ENCODE measurements at places on chromosomes 3 and 15.

GRCh38 chr15:51830276-51830806 lies 888 bp downstream of the TMOD3 start:
- no peak for DNase-seq

- no peak for DNase-seq
Measured at GRCh38 chr3:14921811-14922705, 25.3 kb upstream of the NR2C2 start.

DNA sequence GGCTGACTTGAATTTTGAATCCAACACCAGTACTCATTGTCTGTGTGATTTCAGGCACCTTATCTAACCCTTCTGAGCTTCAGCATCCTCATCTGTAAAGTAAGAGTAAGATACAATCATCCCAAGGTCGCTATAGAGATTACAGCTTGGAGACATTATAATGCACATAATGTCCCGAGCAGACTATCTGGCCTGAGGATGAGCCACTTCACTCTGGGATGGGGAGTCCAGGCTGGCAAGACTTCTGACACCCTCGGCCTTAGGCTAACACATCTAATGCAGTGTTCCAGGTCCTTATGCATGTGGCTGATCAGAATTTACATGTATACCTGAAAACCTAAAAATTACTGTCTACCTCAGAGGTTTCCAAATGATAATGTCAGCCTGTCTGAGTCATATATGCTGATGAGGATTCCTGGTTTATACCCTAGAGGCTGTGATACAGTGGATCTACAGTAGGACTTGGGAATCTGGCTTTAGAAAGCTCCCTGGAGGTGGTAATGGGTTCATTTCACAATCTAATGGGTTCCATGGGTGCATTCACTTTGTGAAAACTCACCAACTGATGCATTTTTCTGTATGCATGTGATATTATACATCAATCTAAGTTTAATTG lies 229.0 kb upstream of the SLCO3A1 start:
- DNase-seq, result no peak

DNA sequence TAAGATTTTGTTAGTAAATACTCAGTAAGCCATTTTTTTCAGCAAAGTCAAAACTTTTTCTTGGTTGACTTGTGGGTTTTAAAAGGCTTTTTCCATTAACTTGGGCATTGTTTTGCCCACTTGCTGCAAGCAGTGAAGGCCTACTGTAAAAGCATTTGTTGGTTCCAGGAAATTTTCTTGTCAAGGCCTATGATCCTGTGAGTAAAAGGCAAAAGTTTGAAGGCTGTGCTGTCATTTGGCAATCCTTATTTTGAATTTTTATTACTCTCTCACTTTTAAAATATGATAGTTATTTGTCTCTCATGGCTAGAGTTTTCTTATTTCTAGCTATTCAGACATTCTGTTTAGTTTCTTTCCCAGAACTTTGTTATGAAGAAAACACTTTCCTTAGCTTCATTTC lies 13.0 kb downstream of the P2RY12 start:
- DNase-seq, result no peak

- no peak for DNase-seq
Measured at GRCh38 chr3:88707837-88708236, 399.6 kb upstream of the EPHA3 start.

DNA sequence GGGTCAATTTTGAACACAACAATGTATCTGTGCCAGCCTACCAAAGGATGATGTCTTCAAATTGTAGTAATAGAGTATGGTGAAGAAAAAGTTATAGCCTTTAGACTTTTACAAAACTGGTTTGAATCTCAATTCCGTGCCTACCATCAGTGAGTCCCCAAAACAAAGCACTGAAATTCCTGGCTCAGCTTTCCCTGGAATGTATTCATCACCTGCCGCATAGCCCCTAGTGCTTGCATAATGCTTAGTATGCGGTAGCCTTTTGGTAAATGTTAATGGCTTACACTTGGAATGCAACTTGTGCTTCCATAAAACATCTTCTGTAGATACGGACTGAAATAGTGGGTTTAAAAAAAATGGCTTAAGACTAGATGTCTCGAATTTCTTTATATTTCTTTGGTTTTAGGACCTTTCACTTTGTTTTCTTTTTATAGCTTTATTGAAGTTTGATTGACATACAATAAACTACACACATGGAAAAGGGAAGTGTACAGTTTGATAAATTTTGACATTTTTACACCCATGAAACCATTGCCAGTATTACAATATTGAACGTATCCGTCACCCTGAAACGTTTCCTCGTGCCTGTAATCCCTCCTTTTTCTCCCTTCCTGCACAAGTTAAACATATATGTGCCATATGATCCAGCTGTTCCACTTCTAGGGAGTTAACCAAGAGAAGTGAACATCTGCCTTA lies 12.1 kb downstream of the SACM1L start:
- no peak for DNase-seq

GRCh38 chr3:189202583-189202982 lies 30.8 kb downstream of the TPRG1 start:
- no peak for DNase-seq

- DNase-seq, result no peak
Measured at GRCh38 chr3:19155375-19155774, 7.1 kb downstream of the KCNH8 start.

DNA sequence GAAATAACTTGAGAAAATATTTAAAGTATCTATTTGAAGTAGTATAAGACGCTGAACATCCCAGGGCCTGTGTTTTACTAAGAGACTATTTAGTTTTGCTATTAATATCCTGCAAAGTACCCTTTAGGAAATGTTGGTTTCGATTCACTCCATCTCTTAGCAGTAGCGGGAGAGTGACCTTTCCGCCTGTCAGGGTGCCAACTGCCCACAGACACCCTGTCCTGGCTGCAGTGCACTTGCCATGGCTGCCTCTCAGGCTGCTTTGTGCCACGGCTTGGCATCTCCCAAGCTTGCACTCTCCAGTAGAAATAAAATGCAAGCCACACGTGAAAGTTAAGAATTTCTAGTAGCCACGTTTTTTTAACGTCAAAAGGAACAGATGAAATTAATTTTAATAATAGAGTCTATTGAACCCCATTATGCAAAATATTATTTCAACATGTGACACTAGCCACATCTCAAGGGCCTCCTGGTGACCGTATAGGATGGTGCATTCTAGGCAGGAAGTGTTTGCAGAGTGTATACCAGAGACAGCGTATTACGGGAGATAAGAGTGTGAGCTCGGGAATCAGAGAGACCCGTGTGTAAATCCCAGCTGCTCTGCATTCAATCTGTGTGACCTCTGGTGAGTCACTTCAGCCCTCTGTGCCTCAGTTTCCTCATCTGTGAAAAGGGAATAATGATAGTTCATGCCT lies 19.8 kb downstream of the ADAMTS9 start:
- DNase-seq, result no peak

- peak; percentile 51 for DNase-seq
Measured at GRCh38 chr15:67091071-67091979, 25.9 kb downstream of the SMAD3 start.

DNA sequence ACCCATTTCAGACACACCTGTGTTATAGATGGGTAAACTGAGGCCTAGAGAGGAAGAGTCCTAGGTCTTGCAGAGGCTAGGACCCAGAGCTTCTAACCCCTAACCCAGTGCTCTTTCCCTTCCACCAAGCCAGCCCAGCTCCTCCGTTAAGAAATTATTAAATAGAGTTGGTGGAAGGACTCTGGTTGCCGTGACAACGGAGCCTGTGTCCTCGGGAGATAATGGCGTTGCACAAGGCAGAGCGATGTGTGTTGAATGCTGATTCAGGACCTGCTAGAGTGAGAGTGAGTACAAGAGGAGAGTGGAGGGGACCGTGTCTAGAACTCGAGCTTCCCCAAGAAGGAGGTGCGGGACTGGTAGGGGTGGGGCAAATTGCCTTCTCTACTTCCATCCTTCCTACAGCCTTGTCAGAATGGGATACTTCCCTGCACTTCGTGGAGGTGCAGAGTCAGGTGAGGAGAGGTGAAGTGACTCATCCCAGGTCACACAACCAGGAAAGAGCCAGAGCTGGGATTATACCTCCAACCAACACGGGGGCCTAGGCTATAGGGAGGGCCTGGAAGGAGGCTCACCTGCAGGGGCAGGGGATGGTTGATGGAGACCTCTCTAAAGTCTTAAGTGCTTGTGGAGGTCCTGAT lies 8.6 kb downstream of the SLC6A1 start:
- no peak for DNase-seq

DNA sequence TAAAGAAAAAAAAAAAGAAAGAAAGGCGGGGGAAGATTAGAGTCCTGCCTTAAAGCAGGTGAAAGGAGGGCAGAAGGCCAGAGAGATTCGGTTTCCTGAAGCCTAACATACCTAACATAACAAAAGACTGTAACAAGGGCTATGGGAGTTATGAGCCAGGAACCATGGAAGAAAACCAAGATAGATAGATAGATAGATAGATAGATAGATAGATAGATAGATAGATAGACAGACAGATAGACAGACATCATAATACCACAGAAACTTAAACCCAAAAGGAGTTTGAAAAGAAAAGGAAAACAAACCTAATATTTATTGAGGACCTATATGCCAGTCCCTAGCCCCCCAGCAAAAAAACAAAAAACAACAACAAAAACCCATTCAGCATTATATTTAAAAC lies 2.3 kb upstream of the FYCO1 start:
- DNase-seq, result no peak

GRCh38 chr15:50209809-50210208 lies 27.8 kb downstream of the SLC27A2 start:
- no peak for DNase-seq

- DNase-seq, result no peak
Measured at GRCh38 chr15:89774492-89774891, 1.6 kb upstream of the MESP2 start.

GRCh38 chr3:61589856-61590255 lies 28.5 kb downstream of the PTPRG start:
- DNase-seq, result no peak

- no peak for DNase-seq
Measured at GRCh38 chr3:107740992-107741896, 218.5 kb downstream of the BBX start.

- DNase-seq, result no peak
Measured at GRCh38 chr3:171013822-171014748, 12.4 kb downstream of the SLC2A2 start.

GRCh38 chr3:35724106-35724505 lies 84.8 kb downstream of the ARPP21 start:
- no peak for DNase-seq

- DNase-seq, result no peak
Measured at GRCh38 chr3:158261371-158261991, 151.6 kb downstream of the RSRC1 start.

DNA sequence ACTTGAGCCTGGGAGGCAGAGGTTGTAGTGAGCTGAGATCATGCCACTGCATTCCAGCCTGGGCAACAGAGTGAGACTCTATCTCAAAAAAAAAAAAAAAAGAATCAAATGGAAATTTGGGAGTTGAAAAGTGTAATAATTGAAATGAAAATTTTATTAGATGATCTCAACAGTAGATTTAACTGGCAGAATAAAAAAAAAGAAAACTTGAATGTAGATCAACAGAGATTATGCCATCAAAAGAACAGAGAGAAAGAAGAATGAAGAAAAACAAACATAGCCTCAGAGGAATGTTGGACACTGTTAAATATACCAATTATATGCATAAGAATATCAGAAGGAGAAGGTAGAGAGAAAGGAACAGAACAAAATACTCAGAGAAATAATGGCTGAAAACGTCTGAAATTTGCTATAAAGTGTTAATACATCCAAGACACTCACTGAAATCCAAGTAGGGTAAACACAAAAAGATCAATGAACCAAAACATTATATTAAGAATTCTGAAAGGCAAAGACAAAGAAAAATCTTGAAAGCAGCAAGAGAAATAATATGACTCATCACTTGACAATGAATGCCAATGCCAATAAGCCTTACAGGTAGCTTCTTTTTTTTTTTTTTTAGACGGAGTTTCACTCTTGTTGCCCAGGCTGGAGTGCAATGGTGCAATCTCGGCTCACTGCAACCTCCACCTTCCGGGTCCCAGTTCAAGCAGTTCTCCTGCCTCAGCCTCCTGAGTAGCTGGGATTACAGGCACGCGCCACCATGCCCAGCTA lies 14.6 kb upstream of the ELP6 start:
- no peak for DNase-seq

GRCh38 chr15:48722764-48723661 lies 77.5 kb upstream of the FBN1 start:
- DNase-seq, result no peak

DNA sequence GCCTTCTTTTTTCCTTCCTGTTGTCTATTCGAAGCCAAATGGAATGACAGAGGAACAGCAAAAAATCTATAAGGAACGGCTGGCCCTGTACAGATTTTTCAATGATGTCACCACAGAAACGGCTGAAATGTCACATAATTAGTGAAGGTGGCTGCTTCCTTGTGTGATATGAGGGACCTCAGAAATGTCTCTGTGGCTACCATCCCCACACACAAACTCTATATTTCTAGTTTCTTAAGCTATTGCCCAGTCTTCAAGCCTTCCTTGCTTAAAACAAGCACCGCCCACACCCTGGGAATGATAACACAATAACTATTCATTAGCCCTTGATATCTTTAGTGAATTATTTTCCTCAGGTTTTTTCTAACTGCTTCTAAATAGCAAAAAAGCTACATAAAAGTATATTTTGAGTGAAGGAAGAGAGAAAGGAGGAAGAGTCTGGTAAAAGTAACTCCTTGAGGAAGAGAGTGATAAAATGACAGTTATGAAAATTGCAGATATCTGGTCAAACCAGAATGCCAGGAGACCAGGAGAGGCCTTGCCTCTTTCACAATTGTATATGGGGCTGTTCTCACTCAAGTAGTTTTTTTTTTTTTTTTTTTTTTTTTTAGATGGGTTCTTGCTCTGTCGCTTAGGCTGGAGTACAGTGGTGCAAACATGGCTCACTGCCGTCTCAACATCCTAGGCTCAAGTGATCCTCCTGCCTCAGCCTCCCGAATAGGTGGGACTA lies 38.7 kb downstream of the FMN1 start:
- DNase-seq, result no peak

GRCh38 chr3:16817197-16817596 lies 67.6 kb upstream of the PLCL2 start:
- DNase-seq, result no peak

- no peak for DNase-seq
Measured at GRCh38 chr3:72052841-72053409, 268.0 kb upstream of the PROK2 start.

DNA sequence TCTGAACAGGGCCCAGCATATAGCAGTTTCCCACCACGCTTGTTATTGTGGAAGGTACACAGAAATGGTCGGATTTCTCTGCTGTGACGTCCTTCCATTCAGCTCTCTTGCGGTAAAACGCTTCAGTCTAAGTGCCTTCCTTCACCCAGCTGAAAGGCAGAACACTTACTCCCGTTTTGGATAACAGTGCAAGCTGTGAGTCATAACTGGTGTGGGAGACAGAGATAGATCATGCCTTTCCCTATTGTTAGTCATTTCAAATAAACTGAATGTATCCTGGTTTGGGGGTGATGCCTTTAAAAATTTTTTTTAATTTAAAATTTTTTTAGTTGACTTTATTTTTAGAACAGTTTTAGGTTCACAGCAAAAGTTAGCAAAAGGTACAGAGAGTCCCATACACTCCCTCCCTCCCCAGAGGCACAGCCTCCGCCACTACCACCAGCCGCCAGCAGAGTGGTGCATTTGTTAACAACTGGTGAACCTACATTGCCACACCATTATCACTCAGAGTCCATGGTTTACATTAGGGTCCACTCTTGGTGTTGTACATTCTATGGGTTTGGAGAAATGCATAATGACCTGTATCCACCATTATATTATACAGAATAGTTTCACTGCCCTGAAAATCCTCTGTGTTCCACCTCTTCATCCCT lies 94.9 kb upstream of the NSMCE3 start:
- no peak for DNase-seq

GRCh38 chr3:168806871-168807270 lies 711.1 kb upstream of the GOLIM4 start:
- DNase-seq, result no peak

- DNase-seq, result no peak
Measured at GRCh38 chr3:143332026-143332425, 212.5 kb downstream of the CHST2 start.
